ENCODE measurements at places on chromosomes 11 and 22. TPM values are rescaled to one million over a fixed set of nuclear protein-coding genes. Genes with fewer than 3 reads are reported as not detected.

DNA sequence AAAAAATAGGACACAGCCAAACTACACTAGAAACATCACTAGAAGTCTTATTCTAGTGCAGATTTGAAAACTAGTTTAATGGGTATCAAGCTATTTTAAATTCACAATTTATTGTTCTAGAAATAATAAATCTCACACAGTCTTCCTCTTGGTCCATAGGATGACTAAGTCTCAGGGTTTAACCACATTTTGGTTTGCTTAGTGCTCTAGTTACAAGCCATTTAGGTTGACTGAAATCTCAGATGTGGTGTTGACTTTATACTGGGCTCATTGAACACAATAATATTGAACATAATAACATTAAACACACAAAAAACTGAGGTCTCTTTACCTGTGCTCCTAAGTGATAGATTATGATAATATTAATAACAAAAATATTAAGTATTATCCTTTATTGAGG, 760.3 kb upstream of the CCDC179 start:
- DNase-seq, result no peak

- DNase-seq, result no peak
Observed at GRCh38 chr11:13316528-13316961, 39.0 kb downstream of the BMAL1 start.

DNA sequence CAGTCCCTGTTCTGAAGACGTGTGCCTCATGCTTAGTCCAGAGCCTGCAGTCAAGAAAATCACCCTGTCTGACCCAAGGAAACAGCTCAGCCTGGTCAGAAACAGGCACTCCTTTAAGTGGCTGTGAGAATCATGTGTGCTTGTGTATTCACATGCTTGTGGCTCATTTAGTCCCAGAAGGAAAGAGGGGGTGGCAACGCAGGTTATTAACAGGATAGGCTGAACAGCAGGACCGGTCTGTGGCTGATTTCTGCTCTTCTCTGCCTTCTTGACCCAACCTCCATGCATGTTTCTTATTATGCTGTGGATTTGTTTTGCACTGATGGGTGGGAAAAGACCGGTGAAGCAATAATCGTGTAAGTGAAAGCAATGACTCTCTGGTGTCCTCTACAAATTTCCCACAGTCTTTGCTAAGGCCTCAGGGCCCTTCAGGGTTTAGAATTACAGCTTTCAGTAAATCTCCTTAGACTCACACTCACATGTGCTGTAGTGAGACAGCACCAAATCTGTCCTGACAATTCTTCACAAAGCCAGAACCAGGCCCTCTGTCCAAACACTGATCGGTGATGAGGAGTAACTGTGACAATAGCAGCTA, 288.1 kb downstream of the ETS1 start:
- DNase-seq, result no peak

DNA sequence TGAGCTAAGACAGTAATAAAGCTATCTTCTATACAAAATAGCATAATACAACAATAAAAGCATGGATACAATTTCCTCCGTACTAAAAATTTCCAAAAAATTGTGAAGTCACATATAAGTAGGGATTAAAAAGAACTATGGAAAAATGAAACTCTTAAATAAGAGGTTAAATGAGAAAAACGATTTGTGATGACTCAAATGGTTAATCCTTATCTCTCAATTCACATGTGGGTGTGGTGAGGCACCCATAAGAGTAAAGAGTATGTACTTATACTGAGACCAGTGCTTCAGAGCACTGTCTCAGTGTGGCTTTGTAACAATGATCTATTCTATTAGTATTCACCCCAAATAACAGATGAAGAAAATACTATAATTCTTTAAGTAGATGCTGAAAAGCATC, 25.0 kb upstream of the CCDC34 start:
- DNase-seq, result no peak

- no peak for DNase-seq
Observed at GRCh38 chr22:37053310-37054055, 1.9 kb downstream of the KCTD17 start.

DNA sequence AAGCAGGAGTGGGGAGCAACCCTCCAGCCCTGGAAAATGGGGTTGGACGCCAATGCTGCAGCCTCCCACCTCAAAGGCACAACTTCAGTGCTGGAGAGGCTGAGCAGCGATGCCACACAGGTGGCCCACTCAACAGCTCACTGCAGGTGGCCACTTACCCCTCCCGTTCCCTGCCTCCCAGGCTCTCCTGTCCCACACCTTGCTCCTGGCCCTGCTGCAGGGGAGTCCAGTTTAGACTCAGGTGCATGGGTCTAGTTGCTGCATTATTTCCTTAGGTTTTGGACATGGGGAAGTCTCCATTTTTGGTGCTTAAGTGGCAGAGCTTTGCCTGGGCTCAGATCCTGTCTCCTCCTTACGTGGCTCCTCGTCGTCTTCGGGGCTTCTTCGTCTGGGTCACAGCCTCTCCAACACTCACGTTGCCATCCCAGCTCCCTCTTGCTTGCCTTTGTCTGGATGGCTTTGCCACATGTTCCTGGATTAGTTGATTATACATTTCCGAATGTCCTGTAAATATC, 898.3 kb downstream of the BRD1 start:
- no peak for DNase-seq

- no peak for DNase-seq
Observed at GRCh38 chr11:99256614-99257013, 235.9 kb downstream of the CNTN5 start.

DNA sequence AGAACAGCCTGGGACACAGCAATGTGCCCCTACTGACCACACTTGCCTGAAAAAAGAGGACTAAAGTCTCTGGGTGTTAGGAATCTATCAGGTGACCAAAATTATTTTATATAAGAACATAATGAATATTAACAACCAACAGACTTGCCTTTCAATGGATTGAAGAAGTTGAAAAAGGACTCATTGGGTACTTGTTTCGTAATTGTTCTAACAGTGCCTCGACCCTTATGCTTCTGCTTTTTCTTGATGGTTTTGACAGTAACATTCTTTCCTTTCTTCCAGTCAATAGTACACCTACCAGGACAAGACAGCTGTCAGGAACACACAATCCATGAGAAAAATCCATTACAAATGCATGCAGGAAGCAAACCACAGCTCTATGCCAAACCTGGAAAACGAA, 29.0 kb upstream of the PHLDA2 start:
- no peak for DNase-seq

GRCh38 chr11:324156-324555, 3.5 kb upstream of the IFITM3 start:
- DNase-seq, result no peak

DNA sequence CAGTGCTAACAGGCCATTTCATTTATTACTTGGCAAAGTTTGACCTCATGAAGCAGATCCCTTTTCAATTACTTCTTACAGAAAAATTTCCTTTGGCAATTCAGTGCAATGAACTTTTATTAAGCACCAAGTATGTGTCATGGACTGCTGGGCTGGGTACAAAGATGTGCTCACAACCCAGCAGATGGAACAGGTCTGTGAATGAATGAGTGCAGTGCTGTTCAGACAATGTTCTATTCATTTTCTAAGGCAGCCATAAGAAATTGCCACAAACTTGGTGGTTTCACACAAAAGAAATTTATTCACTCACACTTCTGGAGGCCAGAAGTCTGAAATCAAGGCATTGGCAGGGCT, 428.5 kb downstream of the SOX6 start:
- DNase-seq, result no peak

- DNase-seq, result no peak
Observed at GRCh38 chr22:19641254-19641982, 72.9 kb upstream of the SEPTIN5 start.

DNA sequence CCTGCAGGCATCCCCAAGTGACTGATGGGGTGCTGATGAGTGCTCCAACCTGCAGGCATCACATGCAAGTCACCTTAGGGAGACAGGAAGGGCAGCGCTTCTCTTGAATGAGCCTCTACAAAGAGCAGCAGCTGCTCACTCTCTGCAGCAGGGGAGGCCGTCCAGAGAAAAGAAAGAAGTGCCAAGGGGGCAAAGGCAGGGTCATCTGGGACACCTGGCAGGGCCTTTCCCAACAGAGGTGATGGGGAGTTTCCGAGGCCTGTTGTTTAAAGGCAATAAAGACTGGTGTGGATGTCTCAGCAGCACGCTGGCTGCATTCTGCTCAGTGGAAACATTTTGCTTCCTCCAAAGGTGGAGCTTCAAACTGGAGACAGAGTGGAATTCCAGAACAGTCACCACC, 113.7 kb downstream of the ETS1 start:
- no peak for DNase-seq

DNA sequence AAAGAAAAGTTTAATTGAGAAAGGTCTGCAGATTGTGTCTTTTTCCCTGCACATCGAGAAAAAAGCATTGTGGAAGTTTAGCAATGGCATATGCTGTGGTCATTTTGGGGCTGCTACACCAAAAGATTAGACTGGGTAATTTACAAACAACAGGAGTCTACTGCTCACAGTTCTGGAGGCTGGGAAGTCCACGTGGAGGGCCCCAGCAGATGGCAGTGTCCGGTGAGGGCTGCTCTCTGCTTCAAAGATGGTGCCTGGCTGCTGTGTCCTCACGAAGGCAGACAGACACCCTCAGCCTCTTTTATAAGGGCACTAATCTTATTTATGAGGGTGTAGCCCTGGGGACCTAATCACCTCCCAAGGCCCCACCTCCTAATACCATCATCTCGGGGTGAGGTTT, 21.1 kb downstream of the PHF21B start:
- no peak for DNase-seq

- DNase-seq, result no peak
Observed at GRCh38 chr22:20054034-20054427, 26.0 kb upstream of the DGCR8 start.

GRCh38 chr11:111426617-111427016, 47.5 kb upstream of the POU2AF1 start:
- DNase-seq, result no peak

DNA sequence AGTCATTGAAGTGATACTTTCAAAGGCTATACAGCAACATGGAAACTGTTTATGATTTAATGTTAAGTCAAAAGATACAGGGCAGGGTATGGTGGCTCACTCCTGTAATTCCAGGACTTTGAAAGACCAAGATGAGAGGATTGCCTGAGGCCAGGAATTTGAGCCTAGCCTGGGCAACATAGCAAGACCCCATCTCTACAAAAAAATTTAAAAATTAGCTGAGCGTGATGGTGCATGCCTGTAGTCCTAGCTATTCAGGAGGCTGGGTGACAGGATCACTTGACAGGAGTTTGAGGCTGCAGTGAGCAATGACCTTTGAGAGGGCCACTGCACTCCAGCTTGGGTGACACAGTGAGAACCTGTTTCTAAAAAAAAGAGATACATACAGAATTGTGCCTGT, 39.3 kb upstream of the ZBED5 start:
- DNase-seq, result no peak

DNA sequence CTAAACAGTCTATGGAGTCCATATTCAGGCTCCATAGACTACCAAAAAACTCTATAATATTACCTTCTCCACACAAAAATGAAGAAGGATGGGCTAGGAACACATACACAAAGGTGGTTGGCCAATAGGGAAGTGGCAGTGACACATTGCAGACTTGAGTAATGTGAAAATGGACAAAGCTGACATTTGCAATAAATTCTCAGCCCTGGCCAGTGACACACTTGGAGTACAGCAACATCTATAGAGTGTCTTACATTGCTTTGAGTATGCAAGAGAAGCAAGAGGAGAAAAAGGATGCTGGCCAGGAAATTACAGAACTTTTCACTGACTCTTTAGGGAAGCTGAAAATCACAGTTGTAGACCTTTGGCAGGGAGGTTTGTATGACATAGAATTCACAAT, 7.3 kb upstream of the OR52W1 start:
- no peak for DNase-seq

DNA sequence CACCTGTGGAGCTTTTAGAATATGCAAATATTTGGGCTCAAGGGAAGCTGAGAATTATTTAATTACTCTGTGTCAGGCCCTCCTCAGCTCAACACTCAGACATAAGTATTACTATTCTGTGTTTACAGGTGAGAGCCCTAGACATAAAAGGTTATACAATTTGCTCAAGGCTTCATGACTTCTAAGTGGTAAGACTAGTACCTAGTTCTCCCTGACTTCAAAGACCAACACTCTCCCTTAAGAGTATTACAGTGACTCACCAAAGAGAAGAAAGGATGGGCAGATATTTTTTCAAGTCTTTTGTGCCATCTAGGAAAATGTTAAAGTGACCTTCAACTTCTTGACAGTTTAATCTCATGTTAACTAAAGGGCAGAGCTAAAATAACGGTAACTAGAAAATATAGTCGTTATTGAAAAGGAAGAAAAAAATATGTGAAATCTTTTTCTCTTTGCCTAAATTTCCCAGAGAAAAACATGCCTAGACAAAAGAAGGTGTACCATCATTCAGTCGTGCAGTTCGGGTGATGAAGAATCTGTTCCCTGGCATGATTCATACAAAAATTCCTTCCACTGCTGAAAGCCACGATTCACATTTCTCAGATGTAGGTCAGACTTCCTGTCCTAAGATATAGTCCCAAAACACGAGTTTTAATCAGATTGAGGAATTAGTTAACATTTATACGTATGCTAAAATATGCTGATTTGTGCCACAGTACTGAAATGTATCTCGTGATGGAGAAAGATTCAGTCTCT, 849.1 kb upstream of the API5 start:
- DNase-seq, result no peak

- no peak for DNase-seq
Observed at GRCh38 chr11:2744166-2744565, 44.4 kb upstream of the KCNQ1OT1 start.

- DNase-seq, result no peak
Observed at GRCh38 chr11:131486937-131487635, 116.7 kb downstream of the NTM start.

DNA sequence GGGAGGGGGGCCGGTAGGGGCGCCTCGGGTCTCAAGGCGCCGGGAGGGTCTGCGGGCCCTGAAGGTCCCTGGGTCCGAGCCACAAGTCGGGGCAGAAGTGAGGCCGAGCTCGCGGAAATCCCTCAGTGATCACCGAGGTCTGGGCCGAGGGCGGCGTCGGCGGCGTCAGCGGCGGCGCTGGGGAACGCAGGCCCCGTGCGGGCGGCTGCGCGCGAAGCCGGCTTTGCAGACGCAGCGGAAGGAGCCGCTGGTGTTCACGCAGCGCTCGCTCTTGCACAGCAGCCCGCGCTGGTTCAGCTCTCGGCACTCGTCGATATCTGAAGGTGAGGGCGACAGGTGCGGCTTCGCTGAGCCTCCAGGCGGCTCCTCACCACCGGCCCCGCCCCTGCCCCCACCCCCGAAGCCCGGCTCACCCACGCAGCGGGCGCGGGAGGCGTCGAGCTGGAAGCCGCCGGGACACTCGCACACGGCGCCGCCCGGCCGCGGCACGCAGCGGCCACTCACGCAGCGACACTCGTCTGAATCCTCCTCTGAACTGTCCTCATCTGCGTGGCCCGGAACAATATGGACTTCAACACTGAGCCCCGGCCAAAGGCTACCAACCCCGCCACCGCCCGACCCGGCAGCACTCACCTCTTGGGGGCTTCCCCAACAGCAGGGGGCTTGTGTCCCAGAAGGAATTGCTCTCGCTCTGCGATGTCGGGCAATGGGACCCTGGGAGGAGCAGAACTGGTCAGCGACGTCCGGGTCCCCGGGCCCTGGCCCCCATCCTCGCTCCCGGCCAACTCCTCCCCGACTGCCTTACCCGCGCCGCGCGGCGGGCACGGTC, 14.2 kb downstream of the SCYL1 start:
- no peak for DNase-seq

GRCh38 chr22:50061824-50062355, 3.8 kb upstream of the TTLL8 start:
- no peak for DNase-seq

The ART1 gene
- total RNA-seq, result not detected

The OR5P2 gene
- total RNA-seq, result not detected

The KCNQ1OT1 gene
- total RNA-seq, result 2.2 TPM

The SPDYC gene
- total RNA-seq, result not detected

The OR5J2 gene
- total RNA-seq, result not detected

The PGA5 gene
- total RNA-seq, result not detected

The APOL4 gene
- total RNA-seq, result 2.7 TPM

The MIAT gene
- total RNA-seq, result 0.10 TPM

The LGALS12 gene
- total RNA-seq, result not detected

The SART1 gene
- 34.8 TPM for total RNA-seq

The PIH1D2 gene
- 0.41 TPM for total RNA-seq
